Mesendoderm (in vitro differentiated cells): ENCODE measurements at places on chromosomes 7 and 10.

DNA sequence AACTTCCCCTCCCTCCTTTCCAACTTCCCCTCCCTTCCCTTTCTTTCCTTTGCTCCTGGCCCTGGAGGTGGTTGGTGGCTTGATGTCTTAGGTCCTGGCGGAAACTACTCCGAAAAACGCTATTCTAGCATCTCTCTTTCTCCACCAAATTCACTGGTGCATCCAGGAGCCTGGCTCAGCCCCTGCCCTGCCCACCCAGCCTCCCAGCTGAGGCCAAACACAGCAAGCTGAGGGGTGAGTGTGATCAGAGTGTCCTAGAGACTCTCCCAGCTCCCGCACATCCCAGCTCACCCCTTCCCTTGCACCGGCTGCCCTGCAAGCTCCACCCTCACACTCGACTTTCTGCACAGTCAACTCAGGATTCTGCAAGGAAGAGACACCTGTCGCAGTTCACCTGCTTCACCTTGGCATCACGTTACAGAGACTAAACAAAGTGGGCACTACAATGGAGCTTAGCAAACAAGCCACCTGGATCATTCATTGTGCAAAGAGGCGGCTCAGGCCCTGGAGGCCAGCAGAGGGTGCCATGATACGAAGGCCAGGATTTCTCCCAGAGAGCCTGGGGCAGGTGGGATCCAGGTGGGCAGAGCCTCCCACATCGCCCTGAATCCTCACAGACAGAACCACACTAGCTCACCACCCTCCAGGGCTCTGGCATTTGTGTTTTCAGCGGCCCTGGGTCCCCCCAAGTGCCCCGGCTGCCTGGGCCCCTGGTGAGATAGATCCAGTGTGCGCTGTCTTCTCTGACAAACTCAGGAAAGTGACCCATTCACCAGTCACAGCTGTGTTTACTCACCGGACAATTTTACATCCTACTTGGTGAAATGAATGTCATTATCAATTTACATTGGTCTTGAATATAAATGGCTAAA is 169.6 kb downstream of the TCERG1L start:
- H3K4me1 ChIP-seq, result no peaks in the 10 kb centered on the region
- no peaks in the 10 kb centered on the region for H3K27me3 ChIP-seq
- no peak for DNase-seq
- no peak overlapping the region for H3K27ac ChIP-seq
- H3K36me3 ChIP-seq, result no peaks in the 10 kb centered on the region
- H3K4me3 ChIP-seq, result no peak overlapping the region

DNA sequence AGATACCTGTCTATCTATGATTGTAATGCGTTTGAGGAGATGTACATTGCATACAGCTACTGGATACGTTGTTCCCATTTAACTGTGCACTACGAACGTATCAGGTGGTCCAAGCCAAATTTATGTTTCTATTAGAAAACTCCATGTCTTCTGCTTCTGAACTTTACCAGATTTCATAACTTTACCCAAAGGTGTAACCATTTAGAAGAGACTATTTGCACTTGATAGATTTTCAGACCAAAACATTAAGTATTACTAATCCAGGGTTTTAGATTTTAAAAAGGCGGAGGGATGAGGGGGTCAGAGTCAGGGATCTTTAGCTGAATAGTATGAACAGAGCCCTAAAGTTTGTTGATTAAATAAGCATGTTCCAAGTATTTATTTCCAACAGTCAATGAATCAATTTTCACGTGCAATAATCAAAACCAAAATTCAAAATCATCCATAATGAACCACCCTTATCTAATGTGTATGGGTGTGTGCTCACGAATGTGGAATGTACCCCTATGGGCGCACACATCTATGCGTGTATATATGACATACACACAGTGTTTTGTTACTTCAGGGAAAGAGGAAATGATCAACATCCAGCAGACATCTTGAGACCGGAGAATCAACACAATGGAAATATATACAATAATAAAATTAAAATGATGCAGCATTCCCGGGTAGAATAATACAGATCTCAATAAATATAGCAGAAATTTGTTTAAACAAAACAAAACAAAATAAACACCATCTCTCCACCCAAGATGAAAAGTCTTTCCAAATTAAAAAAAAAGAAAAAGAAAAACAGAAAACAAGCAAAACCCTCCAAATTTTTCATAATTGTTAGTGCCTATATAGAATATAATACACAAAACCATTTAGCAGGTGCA is 3.4 kb downstream of the FEZF1 start:
- no peaks in the 10 kb centered on the region for H3K4me1 ChIP-seq
- no peak overlapping the region for H3K4me3 ChIP-seq
- peaks cover 50% of the 10 kb centered on the region for H3K27me3 ChIP-seq
- no peak for DNase-seq

DNA sequence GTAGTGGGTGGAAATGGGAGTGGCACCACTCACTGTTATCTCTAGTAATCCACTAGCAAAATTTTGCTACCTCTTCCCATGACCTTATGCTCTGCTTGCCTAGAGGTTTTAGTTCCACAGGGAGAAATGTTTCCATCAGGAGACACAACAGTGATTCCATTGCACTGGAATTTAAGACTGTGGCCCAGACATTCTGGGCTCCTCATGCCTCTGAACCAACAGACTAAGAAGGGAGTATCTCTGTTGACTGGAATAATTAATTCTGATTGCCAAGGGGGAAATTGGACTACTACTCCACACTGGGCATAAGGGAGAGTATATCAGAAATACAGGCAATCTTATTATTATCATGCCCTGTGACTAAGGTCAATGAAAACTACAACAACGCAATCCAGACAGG is 16.2 kb upstream of the BRAF start:
- no peaks in the 10 kb centered on the region for H3K4me1 ChIP-seq
- no peak overlapping the region for H3K4me3 ChIP-seq
- H3K27ac ChIP-seq, result no peak overlapping the region
- H3K36me3 ChIP-seq, result no peaks in the 10 kb centered on the region

DNA sequence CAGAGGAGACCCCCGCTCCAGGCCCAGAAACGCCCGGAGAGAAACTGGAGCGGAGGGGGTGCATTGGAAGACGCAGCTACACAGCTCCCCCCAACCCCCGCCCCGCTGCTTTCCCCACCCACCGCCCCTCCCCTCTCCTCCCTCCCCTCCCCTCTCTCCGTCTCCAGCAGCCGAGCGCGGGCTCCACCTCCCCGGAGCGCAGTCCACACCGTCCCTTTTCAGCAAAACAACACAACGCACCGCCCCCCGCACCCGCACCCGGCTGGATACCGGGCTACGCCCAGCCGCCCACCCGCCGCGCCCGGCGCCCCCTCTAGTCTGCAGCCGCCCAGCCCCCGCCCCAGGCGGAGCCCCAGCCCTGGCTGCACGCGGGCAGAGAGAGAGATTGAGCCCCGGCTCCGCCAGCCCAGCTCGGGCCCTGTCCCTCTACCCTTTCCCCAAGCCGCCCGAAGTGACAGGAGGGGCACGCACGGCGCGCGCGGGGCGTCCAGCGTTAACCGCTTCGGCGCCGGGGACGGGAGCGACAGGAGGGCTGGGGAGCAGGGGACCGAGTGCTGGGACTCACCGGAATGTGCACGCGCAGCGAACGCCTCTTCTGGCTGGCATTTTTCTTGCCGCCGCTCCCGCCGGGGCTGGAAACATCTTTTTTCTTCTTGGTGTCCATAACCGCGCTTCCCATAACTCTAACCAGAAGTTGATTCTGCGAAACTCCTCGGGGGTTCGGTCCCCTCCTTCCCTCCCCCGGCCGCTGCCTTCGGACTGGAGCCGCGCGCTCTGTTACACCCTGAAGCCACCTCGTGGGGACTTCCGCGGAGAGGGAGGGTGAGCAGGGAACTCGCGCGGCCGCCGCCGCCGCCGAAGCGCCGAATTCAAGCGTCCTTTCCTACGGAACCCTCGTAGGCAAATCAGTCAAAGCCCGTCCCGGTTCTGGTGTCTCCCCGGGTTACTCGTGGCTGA is 695 bp downstream of the PRKAG2 start:
- no peak overlapping the region for H3K27ac ChIP-seq
- no peaks in the 10 kb centered on the region for H3K4me1 ChIP-seq
- H3K27me3 ChIP-seq, result peaks cover 13% of the 10 kb centered on the region
- H3K36me3 ChIP-seq, result no peaks in the 10 kb centered on the region
- peak; percentile 67 for DNase-seq
